Stimulated activated CD4-positive, alpha-beta T cell treated with anti-CD3 and anti-CD28 coated beads, Interleukin-15, amount 100 ng/mL, for 24 hours (primary cell): ENCODE measurements at places on chromosomes 11 and 22.
A peak's percentile ranks its signal among the peaks of the same experiment; 100 is the strongest.

DNA sequence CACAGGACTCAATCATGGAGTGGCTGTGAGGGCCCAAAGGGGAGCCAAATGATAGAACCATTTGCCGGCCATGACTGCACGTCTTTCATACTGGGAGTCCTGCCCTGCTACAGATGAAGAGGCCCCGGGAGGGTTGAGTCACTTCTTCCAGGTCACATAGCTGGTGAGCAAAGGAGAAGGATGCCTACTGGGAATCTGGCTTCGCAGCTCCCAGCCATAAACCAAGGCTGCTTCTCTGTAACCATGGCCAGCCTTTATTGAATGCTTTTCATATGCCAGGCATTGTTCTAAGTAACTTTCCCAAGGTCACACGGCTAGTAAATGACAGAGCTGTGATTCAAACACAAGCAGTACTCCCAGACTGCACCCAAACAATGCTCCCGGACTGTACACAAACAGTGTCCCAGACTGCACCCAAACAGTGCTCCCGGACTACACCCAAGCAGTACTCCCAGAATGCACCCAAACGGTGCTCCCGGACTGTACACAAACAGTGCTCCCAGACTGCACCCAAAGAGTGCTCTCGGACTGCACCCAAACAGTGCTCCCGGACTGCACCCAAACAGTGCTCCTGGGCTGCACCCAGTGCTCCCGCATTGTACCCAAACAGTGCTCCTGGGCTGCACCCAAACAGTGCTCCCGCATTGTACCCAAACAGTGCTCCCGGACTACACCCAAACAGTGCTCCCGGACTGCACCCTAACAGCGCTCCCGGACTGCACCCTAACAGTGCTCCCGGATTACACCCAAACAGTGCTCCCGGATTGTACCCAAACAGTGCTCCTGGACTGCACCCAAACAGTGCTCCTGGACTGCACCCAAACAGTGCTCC lies 89.8 kb downstream of the FBXO7 start:
- DNase-seq = no peak

DNA sequence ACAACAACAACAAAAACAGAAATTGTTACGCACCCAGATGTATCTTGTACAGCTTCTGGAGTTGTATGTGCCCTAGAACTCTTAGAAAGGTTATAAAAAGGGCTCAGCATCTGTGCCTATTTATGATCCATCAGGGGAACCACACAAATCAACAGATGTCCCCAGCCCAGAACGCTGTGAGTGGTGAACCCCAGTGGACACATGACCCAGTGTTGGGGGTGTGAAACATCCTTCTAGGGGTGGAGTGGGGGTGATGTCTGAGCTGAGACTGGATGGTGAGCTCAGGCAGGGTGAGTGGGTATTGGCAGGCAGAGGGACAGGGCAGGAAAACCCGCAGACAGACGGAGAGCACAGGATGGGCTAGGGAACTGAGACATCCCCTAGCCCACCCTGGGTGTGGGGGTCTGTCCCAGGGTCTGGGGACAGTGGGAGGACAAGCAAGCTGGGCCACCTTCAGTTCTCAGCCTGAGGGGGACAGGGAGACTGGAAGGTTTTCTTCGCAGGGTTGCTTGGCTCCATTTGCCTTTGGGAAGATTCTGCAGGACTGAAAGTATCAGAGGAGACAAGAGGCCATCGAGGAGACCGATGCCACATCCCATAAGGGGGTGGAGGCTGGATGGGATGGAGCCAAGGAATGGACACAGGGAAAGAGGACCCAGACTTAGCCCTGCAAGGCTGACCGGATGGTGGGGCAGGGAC lies 5.8 kb upstream of the EMID1 start:
- DNase-seq = no peak

DNA sequence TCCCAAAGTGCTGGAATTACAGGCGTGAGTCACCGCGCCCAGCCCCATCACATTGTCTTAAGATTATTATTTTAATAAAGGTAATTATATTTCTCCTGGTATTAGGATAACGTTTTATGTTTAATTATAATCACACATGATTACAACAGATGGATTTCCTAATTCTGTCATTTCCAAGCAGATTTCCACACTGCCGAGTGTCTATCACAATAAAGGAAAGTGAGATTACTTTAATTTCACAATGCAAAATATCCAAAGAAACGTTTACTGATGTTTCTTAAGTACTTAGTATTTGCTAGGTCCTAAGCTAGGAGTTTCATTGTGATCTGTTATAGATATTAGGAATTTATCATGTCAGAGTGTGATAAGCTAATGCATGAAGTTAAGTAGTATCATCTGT lies 203.5 kb upstream of the CTSC start:
- DNase-seq = no peak

DNA sequence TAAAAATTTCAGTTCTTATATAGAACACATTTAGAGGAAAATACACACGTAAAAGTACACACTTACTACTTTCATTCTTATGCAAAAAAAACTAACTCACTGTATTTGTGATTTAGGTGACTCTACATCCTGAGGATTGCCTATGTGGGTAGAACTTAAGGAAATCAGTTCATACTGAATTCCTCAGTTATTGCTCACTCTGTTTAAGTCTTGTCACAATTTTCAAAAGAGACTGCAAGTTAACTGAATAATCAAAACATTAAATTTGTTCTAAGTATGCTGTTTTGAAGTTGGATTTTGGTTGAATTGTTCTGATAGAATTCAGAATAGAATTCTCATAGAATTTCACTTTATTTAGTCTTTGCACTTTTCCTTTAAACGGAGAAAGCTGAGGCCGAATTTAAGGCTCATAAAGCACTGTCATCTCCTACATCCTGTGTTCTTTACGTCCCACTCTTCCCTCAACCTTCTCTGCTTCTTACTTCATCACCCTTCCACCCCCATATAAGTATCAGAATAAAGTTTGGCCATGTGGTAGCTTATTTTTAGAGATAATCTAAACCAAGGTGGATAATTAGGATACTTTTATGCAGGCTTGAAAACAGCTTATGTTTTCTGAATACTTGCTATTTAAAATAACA lies 59.8 kb downstream of the APOL5 start:
- no peak for DNase-seq

DNA sequence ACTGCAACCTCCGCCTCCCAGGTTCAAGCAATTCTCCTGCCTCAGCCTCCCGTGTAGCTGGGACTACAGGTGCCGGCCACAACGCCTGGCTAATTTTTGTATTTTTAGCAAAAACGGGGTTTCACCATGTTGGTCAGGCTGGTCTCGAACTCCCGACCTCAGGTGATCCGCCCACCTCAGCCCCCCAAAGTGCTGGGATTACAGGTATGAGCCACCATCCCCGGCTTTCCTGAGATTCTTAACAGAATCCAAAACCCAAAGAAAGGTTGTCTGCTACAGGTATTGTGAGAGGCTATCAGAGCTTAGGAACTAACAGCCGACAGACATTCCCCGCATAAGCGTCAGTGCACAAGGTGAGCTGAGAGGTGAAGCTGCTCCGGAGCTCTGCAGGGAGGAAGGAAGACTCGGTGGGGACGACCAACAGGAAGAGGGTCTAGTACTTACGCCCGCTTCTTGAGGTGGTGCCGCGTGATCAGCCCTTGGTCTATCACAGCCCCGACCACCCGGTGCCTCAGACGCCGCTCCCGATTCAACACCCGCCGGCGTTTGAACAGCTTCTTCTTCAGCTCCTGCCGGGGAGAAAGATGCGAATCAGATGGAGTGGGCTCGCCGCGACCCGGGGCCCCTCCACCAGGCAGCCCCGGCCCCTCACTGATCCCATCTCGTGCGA lies 470 bp downstream of the C11orf98 start:
- DNase-seq = peak; percentile 68

GRCh38 chr11:45075952-45076351 lies 70.5 kb upstream of the PRDM11 start:
- no peak for DNase-seq

DNA sequence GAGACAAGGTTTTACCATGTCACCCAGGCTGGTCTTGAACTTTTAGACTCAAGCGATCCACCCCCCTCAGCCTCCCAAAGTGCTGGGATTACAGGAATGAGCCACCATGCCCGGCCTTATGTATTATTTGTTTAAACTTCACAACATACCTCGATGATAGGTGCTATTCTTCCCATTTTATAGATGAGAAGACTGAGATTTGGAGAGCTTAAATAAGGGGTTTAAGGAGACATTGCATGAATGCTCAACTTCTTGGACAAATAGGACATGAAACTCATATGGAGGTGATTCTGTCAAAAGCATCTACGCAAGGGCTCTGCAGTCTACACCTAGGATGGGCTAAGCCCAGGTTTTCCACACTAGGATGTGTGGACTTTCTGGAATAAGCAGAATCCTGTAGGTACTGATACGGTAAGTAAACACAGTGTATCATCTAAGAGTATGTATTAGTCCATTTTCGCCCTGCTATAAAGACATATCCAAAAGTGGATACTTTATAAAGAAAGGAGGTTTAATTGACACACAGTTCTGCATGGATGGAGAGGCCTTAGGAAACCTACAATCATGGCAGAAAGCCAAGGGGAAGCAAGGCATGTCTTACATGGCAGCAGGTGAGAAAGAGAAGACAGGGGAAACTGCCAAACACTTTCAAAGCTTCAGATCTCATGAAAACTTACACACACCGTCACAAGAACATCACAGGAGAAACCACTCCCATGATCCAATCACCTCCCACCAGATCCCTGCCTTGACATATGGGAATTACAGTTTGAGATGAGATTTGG lies 62.8 kb upstream of the CAPRIN1 start:
- DNase-seq = no peak

DNA sequence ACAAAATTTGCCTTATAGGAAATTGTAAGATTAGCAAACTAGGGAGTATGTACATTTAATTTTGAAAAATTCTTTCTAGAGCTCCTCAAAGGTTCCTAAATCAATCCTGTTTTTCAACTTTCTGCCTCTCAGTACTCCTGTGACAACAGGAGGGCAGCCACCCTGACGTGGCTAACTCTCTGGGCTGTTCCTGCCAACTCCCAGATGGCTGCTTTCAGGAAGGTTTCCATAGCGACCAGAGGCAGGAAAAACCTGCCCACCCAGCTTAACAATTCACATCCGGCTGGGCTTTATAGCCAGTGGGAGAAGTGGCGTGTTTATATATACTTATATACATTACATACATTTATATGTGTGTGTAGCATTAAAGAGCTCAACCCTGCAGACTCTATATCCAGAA lies 26.5 kb downstream of the SGSM3 start:
- DNase-seq = no peak

- DNase-seq = no peak
Measured at GRCh38 chr11:94106716-94107115, 21.9 kb upstream of the PANX1 start.

DNA sequence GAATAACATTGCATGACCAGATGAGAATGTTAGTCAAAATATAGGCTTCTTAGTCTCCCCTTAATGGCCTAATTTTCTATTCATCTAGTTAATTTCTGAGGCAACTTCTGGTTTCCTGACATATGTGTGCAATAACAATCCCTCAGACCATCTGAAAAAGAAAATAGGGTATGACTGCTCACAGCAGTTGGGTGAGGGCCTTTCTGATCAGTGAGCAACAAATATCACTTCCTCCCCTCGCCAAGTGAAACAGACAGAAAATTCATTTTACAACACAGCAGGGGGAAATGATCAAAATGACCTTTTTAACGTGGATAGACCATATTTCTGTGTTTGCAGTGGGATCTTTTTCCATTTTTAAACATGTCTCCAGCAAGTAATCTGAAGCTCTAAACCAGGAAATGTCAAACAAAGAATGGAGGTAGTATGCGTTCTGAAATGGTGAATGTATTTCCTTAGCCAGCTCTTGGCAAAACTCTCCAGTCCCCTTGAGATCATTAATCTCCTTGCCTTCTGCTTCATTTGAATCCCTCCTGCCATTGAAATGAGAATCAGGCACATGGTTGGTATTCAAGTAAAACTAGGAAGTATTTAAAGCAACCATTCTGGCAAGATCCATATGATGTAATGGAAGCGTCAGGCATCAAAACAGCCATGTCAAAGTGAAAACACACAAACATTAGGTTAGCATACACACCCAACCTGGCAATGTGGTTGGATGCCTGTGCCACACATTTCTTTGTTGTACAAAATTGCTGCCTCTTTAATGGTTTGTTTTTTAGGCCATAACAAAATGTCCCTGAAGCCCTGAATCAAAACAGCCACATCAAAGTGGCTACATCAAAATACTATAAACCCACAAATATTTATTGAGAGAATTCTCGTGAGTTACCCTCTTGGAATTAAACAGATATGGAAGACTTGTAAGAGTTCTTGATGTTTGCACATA lies 100.1 kb downstream of the SLC1A2 start:
- DNase-seq = no peak

GRCh38 chr11:12831471-12832202 lies 157.4 kb downstream of the TEAD1 start:
- DNase-seq = no peak

- no peak for DNase-seq
Measured at GRCh38 chr11:130778705-130779104, 137.6 kb downstream of the SNX19 start.

- no peak for DNase-seq
Measured at GRCh38 chr11:117591316-117592039, 205.5 kb downstream of the DSCAML1 start.

GRCh38 chr11:65498727-65498976 lies 193 bp upstream of the MALAT1 start:
- DNase-seq = no peak

GRCh38 chr11:4560467-4560866 lies 15.5 kb downstream of the OR52M1 start:
- no peak for DNase-seq

- DNase-seq = no peak
Measured at GRCh38 chr11:75583718-75584658, 21.9 kb downstream of the SERPINH1 start.

DNA sequence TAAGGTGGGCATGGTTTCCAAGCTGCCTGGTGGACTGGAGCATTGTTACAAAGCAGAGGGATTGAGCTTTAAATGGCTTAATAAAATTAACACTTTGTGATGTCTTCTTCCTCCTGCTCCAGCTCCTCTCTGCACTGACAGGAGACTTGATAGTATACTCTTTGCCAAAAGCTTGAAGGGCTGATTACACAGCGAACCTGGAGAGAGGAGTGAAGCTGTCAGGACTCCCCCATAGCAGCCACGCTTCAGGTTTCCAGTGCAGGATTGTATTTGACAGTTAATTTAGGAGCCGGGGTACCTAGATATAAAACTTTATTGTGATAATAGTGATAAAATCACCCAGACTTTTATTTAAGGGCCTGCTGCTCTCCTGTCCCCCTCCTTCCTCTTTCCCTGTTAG lies 50.0 kb downstream of the TRIM44 start:
- DNase-seq = no peak

GRCh38 chr22:29780748-29781676 lies 13.8 kb downstream of the UQCR10 start:
- no peak for DNase-seq

DNA sequence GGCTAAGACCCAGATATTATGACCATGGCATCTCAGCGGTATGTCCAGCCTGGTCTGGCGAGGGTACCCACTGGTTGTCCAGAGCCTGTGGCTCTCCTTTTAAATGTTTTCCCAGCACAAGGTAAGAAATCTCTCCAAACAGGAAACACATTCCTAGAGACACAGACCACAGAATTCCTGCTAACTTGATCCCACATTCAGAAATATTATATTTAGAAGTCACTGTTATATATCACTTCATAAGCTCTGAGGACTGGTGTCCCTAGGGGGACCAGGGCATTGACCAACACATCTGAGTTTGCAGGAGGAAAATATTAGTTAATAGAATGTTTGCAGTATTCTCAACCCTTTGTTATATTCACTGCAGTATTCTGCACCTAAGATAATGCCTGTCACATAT lies 23.1 kb downstream of the TMPRSS13 start:
- DNase-seq = no peak

GRCh38 chr22:50471197-50471847 lies 3.5 kb downstream of the SBF1 start:
- no peak for DNase-seq
